Fibroblast of skin of right quadriceps (primary cell): ENCODE measurements at places on chromosomes 2 and 18.
A peak's percentile ranks its signal among the peaks of the same experiment; 100 is the strongest.

GRCh38 chr2:62304429-62305417 lies 108.8 kb downstream of the B3GNT2 start:
- DNase-seq: peak; percentile 86

DNA sequence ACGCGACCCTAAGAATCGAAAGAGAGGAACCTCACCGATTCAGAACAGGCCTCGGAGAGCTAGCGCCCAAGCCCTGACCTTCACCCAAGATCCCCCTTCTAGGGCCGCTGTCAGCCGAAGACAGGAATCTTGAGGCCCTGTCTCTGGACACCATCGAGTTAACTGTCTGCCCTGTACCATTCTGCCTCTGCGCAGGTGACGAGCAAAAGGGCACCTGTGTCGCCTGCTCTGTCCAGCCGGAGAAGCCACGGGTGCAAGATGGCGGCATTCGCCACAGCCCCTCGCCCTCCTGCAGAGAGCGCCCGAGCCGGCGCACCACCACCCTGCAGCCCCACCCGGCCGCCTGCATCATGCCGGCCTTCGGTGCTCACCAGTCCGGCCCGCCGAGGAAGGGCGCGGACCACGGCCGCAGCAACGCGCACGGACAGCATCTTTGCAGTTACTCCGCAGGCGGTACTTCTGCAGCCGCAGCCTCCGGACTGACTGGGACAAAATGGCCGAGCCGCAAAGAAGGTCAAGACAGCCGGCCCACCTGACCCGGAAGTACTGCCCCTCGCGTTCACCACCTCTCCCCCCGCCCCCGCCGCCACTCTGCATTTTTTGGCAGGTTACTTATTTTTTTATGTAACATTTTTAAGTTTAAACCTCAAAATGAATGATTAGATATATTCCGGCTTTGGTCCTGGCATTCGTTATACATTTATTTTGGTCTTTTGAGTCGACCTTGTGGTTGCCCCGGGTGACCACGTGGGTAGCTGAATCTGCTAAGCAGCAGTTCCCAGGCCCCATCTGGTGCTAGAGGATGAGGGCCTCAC lies at the start of gene ATP5F1A:
TSS of gene ATP5F1A (minus strand) at position 496 of the 815 bp plus-strand sequence. CDS start at position 431, 65 bp downstream.
- DNase-seq: peak; percentile 84

- no peak for DNase-seq
Observed at GRCh38 chr2:30613001-30613400, 166.0 kb downstream of the LCLAT1 start.

- no peak for DNase-seq
Observed at GRCh38 chr2:52074130-52074719, 1042.3 kb upstream of the NRXN1 start.

DNA sequence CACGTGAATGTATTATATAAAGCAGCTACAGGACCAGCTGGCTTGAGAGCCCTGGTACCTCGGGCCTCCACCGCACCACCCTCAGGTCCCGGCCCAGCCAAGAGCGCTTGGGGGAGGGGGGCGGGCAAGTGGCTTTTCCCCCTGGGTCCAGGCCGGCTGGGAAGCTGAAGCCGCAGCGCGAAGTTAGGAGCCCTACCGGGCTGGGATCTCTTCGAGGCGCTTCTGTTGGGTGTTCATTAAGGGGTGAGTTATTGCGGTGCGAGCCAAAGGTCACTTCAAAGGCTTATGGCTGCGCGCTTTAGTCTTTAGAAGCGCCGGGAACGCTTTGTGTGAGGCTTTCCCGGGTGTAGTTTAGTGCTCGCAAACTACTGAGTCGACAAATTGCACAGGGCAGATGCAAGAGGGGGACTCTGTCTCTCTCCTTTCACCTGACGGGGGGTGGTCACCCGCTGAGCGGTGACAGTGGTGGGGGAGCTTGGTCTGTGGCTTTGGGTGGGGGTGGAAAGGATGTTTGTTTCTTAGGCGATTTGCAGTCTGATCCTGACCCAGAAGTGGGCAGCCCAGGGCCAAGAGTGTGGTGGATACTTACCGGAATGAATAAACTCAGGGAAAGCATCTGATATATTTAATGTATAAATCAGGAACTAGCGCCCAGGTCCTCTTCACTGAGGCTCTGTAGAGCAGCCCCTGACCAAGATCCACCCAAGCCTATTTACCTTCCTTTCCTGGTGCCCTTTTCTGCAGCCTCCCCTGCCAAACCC lies 6.0 kb downstream of the HOXD3 start:
- DNase-seq: no peak

GRCh38 chr2:118065015-118065706 lies 23.1 kb upstream of the INSIG2 start:
- no peak for DNase-seq

- DNase-seq: no peak
Observed at GRCh38 chr2:116687371-116687770, 1127.1 kb upstream of the DDX18 start.

GRCh38 chr2:220417503-220417902 lies 790.1 kb downstream of the SLC4A3 start:
- no peak for DNase-seq

GRCh38 chr18:27546991-27547390 lies 361.9 kb upstream of the CHST9 start:
- no peak for DNase-seq
